ENCODE measurements at places on chromosomes 5 and 9.

- no peak for DNase-seq
Observed at GRCh38 chr5:110832683-110833082, 93.9 kb downstream of the SLC25A46 start.

DNA sequence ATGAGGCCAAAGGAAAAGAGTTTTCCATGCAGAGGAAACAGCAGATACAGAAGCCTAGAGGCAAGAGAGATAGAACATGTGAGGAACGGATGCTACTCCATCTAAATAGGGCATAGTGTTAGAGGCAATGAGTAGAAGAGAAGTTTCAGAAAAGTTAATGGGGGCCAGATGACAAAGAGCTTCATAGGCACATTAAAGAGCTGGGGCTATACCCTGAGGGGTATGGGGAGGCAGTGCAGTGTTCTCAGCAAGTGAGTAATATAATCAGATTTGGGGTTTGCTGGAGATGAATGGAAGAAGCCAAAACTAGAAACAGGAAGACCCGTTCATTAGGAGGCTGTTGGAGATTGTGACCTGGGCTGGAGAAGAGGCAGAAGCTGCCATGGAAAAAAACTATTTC, 87.2 kb downstream of the GLIS3 start:
- DNase-seq: no peak

- no peak for DNase-seq
Observed at GRCh38 chr9:113837334-113837733, 38.8 kb upstream of the ZNF618 start.

- no peak for DNase-seq
Observed at GRCh38 chr5:554284-554988, 30.2 kb upstream of the SLC9A3 start.

DNA sequence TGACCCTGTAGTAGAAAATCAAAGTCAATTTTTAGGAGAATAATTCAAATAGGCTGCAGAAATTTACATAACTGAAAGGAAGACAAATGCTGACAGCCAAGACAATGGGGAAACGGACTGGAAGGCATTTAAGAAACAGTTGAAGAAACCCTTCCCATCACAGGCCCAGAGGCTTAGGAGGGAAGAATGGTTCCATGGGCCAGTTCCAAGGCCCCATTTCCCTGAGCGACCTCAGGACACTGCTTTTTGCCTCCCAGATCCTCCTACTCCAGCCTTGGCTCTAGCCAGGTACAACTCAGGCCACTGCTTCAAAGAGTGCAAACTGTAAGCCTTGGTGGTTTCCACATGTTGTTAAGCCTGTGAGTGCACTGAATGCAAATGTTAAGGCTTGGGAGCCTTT, 184.1 kb upstream of the SGCD start:
- no peak for DNase-seq

GRCh38 chr5:145904743-145905142, 31.6 kb upstream of the SH3RF2 start:
- DNase-seq: no peak

- DNase-seq: no peak
Observed at GRCh38 chr5:166581826-166582225, 1709.6 kb upstream of the WWC1 start.

Data from stimulated activated naive CD4-positive, alpha-beta T cell treated with Interleukin-2 at 50 U/mL for 16 hours (primary cell).